ENCODE measurements at places on chromosomes 6 and 20.

DNA sequence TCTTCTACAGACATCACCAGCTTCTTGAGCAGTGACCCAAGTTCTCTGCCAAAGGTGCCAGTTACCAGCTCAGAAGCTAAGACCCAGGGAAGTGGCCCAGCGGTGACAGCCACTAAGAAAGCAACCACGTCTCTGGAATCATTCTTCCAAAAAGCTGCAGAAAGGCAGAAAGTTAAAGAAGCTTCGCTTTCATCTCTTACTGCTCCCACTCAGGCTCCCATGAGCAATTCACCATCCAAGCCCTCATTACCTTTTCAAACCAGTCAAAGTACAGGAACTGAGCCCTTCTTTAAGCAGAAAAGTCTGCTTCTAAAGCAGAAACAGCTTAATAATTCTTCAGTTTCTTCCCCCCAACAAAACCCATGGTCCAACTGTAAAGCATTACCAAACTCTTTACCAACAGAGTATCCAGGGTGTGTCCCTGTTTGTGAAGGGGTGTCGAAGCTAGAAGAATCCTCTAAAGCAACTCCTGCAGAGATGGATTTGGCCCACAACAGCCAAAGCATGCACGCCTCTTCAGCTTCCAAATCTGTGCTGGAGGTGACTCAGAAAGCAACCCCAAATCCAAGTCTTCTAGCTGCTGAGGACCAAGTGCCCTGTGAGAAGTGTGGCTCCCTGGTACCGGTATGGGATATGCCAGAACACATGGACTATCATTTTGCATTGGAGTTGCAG lies 15.2 kb downstream of the GTPBP2 start:
- no peak for DNase-seq

DNA sequence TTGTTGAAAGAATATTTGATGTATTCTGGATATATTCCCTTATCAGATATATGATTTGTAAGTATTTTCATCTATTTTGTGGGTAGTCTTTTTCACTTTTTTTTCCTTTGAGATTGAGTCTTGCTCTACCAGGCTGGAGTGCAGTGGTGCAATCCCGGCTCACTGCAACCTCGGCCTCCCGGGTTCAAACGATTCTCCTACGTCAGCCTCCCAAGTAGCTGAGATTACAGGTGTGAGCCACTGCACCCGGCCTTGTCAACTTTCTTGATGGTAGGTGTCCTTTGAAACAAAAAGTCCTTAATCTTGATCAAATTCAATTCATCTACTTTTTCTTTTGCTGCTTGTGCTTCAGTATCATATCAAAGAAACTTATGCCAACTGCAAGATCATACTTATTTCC lies 297.2 kb upstream of the NRSN1 start:
- DNase-seq = no peak

DNA sequence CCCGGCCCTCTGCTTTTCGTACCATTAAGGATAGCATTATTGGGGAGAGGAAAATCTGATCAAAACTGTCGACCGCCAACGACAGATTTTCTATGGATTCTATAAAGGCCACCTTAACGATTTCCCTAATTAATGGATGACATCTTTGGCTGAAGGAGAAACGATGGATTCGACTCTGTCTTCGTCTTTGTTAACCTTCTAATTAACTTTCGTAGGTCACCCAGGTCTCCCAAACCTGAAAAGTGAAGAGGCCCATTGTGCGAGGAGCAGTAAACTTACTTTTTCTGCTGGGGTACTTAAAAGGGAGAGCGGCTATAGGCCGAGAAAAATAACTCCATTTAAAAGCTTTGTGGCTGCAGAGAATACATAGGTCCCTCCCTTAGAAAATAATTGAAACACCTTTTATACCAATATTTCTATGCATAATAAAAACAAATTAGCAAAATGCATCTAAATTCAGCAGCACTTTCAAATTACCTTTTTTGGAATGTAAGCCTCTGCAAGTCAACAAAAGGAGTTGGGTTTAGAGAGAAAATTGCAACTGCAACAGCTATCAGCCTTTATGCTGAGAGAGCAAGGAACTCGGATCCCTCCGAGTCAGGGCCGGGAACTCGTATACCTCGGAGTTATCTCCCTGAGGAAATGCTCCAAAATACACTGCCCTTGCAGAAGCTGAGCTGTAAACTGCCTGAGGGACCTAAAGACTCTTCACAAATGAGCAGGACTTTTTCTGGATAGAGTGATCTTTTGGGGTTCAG lies 31.4 kb upstream of the NR2E1 start:
- no peak for DNase-seq

DNA sequence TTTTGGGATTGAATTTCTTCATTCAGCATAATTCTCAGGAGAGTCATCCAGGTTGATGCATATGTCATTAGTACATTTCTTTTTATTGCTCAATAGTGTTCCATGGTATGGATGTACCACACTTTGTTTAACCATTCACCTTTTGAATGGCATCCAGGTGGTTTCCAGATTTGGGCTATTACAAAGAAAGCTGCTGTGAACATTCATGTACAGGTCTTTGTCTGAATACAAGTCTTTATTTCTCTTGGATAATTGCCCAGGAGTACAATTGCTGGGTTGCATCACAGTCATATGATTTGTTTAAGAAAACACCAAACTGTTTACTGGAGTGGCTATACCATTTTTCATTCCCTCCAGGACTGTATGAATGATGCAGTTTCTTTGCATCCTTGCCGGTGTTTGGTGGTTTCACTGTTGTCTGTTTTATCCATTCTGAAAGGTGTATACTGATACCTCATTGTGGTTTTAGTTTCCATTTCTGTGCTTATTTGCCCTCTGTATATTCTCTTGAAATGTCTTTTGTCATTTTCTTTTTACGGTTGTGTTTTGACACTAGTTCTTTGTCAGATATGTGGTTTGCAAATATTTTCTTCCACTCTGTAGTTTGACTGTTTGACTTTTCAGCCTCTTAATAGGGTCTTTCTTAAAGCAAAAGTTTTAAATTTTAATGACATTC lies 8.8 kb downstream of the CDKAL1 start:
- DNase-seq = peak; percentile 77

DNA sequence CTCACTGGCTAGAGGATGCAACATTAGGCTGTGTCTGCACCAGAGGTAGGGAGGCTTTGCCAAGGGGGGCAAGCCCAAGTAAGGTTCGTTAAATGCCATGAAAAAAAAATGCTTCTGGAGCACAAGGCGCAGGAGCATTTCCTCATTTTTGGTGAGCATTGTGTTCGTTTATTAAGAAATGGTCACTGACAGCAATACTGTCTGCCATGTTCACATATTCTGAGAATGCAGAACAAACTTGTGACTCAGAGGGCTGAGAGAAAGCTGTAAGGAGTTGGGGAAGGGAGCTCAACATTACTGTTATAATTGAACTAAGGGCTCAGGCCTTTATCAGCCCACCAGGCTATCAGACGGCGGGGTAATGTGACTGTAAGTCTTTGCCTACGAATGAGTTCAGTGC lies 465.4 kb upstream of the BTBD3 start:
- no peak for DNase-seq

Data from glomerular endothelial cell (primary cell).